Skin of body (tissue), 3 donors: ENCODE measurements at places on chromosomes 5 and 9.

DNA sequence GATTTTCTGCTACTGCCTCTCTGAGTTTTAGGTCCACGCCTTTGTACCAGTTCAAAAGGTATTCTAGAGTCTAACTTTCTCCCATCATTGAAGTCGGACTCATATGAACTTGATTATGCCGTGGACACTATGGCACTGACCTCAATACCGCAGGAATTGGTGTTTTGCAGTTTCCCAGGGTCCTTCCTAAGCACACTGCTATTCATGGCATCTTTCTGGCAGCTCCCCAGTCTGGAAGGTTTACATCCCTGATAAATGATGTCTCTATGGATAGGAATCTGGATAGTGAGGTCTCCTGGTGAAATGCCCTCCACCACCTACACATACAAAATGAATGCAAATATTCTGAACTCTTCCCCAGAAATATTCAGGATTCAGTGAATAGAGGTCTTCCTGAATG, 422.2 kb downstream of the CTNND2 start:
- no peak for DNase-seq

GRCh38 chr9:6113312-6113711, 97.9 kb upstream of the RANBP6 start:
- DNase-seq, result no peak

DNA sequence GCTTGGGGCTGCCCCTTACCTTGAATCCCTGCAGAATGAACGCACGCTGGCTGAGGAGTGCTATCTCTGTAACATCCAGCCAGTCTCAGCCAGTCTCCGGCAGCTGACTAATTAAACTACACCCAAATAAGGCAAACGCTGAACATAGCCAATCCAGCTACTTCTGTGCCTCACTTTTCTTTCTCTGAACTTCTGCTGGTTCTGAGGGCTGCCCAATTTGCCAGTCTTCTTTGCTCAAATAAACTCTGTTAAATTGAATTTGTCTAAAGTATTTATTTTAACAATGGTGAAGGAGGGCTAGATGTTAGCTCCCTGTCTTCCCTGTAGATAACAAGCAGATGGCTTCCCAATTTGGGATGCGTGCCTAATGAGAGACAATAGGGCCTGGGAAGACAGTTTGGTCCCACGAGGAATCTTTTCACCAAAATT, 154.0 kb upstream of the NFIL3 start:
- no peak for DNase-seq

DNA sequence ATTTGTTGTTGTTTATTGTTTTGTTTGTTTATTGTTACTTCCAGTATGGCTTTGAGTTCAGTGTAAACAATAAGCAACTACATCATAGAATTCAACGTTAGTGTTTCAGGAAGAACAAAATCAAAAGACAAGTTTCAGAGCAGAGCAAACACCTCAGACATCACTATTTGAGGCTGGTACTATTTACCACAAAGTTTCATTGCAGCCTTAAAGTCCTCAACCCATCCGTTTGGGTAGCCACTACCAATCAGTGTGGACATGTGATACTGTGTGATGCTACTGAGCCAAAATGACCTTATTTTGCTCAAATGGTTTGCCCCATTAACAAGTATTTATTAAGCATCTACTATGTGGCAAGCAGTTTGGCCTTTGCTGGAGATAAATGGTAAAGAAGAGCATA, 458.5 kb upstream of the PTGER4 start:
- DNase-seq, result no peak

GRCh38 chr5:119037496-119038215, 33.2 kb upstream of the DMXL1 start:
- DNase-seq, result peak; percentile 16

- no peak for DNase-seq
These were observed 94.6 kb upstream of the RASGRF2 start for GRCh38 chr5:80865551-80865950.

GRCh38 chr9:138053996-138054752, 176.6 kb downstream of the CACNA1B start:
- no peak for DNase-seq

DNA sequence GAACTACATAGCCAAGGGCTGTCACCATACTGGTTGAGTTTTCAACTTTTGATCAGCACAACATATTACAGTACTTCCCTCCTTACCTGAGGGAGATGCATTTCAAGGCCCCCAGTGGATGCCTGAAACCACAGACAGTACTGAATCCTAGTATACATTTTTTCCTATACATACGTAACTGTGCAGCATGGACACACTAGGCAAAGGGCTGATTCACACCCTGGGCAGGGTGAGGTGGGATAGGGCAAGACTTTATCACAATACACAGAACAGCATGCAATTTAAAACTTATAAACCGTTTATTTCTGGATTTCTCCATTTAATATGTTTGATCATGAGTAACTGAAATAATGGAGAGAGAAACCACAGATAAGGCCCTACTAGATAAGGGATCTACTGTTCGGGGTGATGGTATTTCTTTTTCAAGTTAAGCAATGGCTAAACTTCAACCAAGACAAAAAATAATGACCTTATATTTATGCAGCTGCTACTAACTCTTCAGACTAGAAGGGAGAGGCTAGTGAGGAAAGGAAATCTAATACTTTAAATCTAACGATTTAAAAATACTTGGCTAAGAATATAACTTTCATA, 186.9 kb upstream of the GNA14 start:
- DNase-seq, result no peak
